Stimulated activated CD8-positive, alpha-beta memory T cell treated with anti-CD3 and anti-CD28 coated beads, Interleukin-4, amount 100 ng/mL, for 4 hours (primary cell): ENCODE measurements at places on chromosomes 3 and 15.

- DNase-seq: no peak
These were observed 506.8 kb downstream of the PDCD6IP start for GRCh38 chr3:34305266-34305665.

DNA sequence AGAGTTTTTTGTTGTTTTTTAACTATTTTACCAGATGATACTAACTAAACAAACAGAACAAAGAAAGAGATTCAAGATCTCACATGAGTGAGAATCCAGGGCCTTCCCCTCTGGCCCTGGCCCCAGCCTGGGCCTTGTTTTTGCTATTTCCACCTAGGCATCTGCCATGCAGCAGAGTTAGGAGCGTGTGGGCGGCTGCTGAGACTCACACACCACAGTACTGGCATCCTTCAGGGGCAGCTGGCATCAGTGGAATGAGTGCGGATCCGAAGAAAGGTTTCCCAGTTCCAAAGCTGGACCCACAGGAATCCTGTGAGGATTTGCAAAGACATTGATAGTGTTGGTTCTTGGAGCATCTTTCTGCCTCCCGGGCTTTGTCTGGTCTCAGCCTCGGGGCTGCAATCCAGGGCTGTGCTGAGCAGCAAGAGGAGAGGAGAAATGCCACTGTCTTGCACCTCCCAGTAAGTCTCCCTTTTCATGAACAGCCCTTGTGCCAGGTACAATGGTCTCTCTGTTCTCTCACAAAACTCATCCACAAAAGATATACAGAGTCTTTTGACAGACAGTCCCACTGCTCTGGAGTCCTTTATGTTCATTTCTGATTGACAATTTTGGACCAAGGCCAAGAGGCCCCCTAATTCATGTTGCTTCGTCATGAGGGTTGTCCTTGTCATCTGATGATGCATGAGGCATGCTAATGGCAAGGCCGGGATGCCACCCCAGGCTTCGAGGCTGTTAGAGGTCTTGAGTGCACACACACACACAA is 46.6 kb downstream of the APH1B start:
- no peak for DNase-seq

DNA sequence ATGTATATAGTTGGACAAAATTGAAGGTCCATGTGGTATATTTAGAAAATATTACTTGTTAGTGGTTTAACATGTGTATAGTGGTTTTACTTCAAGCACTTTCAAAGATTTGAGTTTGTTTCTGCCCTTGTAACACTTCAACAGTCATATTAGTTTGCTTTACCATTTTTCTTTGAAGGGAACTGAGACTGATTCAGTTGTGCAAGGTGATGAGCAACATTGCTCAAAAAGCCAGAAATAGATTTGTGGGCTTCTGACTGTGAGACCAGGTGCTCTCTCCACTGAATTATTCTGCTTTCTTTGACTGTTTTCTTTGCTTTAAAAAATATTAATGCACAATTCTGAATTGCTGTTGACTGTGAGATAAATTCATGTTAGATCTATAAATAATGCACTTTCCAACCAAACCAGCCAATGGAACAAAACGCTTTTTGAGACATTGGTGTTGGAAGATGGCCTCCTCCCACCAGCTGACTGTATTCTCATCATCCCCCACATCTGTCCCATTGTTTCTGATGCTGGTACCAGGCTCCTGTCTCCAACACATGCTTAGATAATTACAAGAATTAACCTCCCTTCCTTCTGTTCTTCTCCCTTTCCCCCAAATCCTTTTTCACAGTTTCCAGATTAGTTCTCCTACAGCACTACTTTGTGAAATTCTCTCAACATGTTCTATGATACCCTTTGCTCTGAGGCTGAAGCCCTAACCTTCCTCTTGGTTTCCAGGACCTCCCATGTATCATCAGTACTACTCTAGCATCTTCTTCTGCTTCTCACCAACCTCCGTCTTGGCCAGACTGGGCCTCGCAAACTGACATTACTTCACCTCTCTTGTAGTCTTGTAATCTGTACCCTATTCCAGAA is 27.9 kb downstream of the PLCL2 start:
- no peak for DNase-seq

- no peak for DNase-seq
These were observed 137.4 kb upstream of the SGO1 start for GRCh38 chr3:20323307-20323927.

DNA sequence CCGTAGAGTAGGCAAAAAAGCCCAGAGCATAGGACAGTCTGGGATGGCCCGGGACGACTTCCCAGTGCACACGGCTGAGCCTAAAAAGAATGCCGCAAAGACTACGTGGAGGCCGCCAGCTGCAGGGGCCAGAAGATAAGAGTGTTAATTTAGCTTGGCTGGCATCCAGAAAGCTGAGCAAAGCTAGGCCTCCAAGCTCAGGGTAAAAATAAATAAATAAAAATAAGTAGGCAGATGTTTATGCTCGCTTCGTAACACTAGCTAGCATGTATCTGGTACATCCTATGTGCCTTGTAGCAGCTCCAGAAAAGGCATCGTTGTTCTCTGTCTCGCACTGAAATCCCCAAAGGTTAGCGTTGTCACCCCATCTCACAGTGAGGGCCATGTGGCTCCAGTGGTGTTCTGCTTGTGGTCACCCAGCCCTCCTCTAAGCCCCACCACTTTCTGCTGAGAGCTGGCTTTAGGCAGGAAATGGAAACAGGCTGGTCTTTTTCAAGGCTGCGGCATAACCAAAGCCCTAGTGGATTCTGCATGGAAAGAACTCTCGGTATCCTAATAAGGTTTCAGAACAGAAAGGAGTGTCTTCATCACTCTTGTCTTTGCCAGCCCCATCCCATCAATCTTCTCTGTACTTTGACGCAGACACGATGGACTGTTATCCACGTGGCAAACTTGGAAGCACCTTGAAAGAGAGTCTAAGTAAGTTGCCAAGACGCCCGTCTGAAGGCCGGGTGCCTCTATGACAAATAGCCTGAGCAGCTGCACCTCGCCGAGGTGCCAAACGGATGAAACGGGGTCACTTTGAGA is 58.1 kb upstream of the MEF2A start:
- no peak for DNase-seq

- no peak for DNase-seq
These were observed 157.3 kb upstream of the UBE2E1 start for GRCh38 chr3:23648326-23648995.

GRCh38 chr3:122903171-122903570 is 108.3 kb downstream of the SLC49A4 start:
- DNase-seq: no peak

GRCh38 chr3:122987736-122988319 is 39.7 kb downstream of the SEMA5B start:
- DNase-seq: no peak

- no peak for DNase-seq
These were observed 32.5 kb downstream of the WNT5A start for GRCh38 chr3:55454611-55455010.
